ENCODE measurements at places on chromosomes 6 and 20.

DNA sequence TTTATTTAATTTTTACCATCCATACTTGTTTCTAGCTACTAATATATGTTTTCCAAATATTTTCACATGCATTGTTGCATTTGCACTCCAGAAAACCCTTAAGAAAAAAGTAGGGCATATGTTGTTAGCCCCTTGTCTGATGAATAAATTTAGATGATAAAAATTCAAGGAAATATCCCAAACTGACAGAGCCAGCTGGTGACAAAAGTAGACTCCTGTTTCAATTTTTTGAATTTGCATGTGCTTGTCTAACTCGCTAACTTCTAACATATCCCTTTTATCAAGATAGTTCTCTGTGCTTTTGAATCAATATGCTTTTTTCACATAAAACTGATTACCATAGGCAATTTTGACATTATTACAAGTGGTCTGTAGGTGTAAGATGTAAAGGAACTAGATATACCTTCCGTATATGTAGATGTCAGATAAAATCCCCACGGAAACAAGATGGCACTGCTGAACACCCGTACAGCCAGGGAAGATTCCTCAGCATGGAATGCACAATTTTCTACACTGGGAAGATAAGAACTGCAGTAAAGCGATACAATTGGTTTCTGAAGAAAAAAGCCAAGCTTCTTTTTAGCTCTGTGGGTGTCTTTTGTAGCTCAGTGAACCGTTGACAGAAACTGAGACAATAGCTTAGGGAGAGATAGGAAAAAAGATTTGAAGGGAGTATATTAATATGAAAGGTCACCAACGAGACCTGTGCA is 437.6 kb upstream of the RNF217 start:
- no peak for DNase-seq

GRCh38 chr20:32537657-32538525 is 47.2 kb downstream of the NOL4L start:
- no peak for DNase-seq

GRCh38 chr6:167331565-167331964 is 6.7 kb downstream of the TTLL2 start:
- no peak for DNase-seq

- DNase-seq: no peak
Measured at GRCh38 chr6:166946125-166946524, 10.2 kb downstream of the RNASET2 start.

- DNase-seq: no peak
Measured at GRCh38 chr6:28769626-28770402, 154.0 kb downstream of the TRIM27 start.

GRCh38 chr6:118712969-118713368 is 61.6 kb upstream of the CEP85L start:
- no peak for DNase-seq

GRCh38 chr6:35708585-35708984 is 19.9 kb upstream of the FKBP5 start:
- no peak for DNase-seq

GRCh38 chr20:36065427-36065998 is 89.0 kb upstream of the EPB41L1 start:
- no peak for DNase-seq

DNA sequence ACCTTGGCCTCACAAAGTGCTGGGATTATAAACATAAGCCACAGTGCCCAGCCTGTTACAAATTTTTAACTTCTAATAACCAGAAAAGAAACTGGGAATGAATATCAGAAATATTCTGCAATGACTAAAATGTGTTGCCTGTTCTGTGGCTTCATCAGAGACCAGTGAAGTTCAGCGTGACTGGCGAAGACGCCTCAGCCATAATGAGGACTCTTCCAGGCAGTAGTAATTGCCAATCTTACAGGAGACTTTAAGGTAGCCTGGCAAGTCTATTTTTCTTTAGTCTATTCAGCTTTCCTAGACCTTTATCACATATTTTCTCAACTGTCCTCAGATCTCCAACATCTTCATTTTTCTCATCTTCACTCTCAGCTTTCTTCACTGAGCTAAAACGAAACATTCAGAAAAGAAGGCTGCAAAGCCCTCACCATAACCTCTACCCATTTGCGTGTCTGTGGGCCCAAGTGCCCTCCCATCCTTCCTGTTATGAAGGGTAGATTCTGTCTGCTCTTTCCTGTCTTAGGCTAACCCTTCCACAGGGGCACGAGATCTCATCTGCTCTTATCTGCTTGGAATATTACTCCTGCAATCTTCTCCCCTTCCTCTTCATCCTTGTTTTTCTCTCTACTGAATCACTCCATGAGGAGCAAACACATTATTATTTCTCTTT is 42.0 kb upstream of the OLIG3 start:
- no peak for DNase-seq
